ENCODE measurements at places on chromosomes 6 and 20.

- no peak for DNase-seq
Measured at GRCh38 chr6:138386897-138387296, 9.2 kb downstream of the SMIM28 start.

DNA sequence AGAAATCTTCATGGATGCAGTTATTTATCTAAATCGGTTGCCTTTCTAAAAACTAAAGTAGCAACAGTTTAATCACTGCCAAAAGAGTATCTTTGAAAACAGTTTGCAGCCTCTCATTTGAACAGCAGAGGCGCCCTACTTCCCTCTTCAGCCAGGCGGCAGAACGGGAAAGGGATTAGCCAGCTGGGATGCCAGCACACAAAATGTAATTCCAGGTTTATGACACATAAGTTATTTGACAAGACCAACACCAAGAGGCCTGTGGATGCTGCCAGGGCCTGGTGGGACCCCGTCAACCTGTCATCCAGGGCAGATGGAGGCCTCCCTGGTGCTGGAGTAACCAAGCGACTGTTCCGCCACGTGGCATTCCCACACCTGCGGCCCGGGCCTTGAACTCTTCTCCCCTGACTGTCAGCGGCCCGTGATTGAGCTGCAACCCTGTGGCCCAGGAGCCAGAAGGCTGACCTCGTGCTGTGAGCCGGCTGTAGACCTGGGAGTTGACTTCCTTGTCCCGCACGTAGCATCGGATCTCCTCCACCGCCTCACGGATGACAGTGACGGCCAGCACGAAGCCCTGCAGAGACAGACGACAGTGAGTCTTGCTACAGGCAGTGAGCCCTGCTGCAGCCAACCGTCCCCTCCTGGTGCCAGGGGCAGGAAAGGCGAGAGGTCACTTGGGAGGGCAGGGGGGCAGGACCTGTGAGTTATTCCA, 55.5 kb downstream of the ATP9A start:
- DNase-seq: no peak

DNA sequence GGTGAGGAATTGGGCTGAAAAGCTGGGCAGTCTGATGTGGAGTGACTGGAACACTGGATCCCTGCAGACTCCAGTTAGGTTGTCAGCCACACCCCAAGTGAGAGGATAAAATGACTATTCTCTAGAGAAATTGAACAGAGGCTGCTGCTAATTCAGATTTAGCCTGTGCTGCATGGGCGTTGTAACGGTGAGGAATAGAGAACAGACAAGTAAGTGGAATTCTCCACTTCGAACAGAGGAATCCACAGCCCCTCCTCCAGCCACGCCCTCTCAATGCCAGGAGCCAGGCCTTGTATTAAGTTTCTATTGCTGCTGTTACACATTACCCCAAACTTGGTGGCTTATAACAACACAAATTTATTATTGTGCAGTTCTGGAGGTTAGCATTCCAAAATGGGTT, 109.3 kb downstream of the CFAP61 start:
- DNase-seq: no peak

- no peak for DNase-seq
Measured at GRCh38 chr6:112086744-112087135, 542 bp downstream of the TUBE1 start.

DNA sequence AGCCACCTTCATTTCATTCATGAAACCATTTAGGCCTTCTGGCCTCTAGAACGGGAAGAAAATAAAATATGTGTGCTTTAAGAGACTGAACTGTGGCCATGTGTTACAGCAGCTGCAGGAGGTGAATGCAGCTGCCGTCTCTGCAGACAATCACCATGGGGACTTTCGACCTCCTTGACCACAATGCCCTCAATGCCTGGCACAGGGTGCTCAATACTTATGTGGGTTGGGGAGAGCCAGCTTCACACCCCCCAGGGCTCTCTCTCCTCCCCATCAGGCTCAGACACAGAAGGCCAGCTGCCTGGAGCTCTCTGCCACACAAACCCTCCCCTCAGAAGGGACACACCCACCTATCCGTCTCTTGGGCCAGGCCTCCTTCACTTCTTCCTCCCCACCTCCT, 43.5 kb downstream of the ANKRD60 start:
- DNase-seq: no peak

DNA sequence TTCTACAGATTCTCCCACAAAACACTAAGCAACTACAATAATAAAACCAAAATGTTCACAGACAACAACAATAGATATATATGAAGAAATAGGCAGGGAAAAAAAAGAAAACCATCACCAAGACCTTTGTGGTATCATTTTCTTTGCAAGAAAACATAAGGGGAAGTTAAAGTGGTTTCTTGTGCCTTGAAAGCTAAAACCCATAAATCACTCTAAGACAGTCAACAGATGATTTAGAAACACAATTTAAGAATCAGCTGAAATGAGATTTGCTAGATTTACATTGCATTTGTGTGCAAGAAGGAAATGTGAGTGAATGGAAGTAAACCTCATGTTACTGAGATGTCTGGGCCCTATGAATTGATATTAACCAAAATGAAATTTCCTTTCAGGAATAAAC, 1265.4 kb upstream of the GJE1 start:
- no peak for DNase-seq

GRCh38 chr20:10922506-10922905, 248.7 kb upstream of the JAG1 start:
- DNase-seq: no peak

DNA sequence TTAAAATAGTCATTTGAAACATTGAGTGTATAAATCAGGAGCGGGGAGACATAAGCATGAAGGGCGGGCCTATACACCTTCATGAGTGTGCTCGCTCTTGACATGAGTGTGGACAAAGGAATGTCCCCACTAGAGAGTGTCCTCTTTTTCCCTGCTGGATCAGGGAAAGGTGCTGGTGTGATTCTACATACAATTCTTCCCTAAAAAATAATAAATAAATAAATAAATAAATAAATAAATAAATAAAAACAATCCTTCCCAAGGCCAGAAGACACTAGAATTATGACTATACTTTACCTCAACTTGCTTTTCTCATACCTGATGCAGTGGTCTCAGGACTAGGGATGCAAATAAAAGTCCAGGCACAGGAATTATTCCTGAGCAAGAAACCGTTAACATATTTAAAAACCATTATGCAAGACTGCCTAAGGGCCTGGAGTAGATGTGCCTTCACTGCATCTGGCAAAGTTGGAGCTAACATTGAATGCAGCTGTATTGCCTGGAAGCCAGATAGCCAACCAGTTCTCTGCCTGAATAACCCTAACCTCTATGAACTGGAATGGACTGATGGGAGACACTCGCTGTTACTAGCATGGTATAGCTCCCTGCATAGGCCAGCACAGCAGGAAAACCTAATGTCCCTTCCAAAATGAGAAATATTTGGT, 37.5 kb upstream of the MICB start:
- no peak for DNase-seq

DNA sequence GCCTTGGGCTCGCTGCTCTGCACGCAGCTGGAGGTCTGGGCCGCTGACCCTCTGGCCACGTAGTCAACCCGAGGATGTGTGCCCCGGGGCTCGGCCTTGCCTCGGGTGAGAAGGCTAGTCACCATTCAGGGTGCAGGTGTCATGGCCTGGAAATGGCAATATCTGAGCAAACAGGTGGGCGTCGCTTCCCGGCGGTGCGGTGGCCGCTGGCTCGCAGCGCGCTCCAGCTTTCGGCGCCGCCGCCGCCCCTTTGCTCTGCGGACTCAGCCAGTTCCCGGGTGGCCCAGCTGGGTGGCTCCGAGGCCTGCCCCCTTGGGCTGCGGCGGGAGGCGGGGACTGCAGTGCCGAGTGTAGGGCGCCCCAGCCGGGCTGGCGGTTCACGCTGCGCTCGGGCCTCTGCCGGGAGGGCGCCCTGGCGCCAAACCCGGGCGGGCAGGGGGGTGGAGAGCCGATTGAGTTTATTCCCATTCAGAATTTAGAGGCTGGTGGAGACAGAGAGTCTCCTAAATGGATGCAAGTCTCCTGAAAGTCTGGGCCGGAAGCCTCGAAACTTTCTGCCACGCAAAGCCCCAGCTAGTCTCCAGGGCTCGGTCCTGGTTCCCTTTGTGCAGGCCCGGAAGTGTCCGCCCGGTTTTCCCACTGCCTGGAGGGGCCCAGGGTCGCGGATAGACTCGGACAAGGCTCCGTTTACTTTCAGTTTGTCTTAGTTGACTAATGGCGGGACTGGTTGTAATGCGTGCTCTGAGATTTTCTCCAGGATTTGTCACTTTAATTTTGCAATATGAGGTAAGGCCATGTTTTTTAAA, 11.3 kb upstream of the TFAP2A start:
- no peak for DNase-seq

DNA sequence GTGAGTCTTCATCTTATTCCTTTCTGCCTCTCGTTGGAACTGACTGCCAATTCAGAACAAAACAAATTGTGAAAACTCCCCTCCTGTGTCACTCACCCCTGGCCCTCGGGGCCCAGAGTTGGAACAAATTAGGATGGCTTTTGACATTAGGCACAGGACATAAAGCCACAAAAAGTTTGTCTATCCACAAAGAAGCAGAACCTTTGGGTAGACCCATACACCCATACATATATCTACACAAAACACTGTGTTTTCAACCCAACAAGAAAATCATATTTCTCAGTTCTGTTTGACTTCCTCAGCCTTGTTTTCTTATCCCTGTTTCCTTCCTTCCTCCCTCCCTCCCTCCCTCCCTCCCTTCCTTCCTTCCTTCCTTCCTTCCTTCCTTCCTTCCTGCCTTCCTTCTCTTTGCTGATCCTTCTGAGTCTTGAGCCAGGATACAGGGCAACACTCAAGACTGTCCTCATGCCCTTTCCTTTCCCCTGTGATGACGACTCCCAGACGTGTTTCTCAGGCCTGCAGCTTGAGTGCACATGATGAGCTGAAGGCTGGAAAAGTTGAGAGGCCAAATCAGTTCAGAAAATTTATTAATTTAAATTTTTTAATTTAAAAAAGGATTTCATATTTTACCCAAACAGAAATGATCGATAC, 41.7 kb upstream of the NKX2-2 start:
- DNase-seq: no peak

DNA sequence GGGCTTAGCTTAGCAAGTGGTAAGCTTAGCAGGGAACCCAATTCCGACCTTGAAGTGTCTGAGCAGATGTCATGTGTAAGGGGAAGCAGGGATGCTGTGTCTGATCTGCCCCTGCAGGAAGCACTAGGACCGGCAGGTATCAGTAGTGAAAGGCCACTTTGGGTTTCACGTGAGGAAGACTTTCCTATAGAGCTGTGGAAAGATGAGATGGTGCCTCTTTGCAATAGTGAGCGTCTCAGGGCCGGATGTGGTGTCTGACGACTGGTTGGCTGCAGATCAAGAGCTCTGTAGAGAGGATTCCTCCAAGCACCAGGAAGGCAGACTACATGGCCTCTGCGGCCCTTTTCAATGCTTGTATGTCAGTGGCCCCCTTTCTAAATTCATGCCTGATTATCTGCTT, 98.3 kb downstream of the TIAM2 start:
- DNase-seq: no peak

- DNase-seq: no peak
Measured at GRCh38 chr6:14476793-14477531, 359.4 kb downstream of the CD83 start.

GRCh38 chr6:21201187-21201586, 392.4 kb upstream of the SOX4 start:
- no peak for DNase-seq

GRCh38 chr20:61538183-61538942, 286.3 kb downstream of the CDH4 start:
- DNase-seq: no peak

- DNase-seq: no peak
Measured at GRCh38 chr20:1267161-1267560, 1.1 kb downstream of the SNPH start.

- no peak for DNase-seq
Measured at GRCh38 chr6:20866935-20867703, 332.9 kb downstream of the CDKAL1 start.

GRCh38 chr6:12813321-12813720, 96.8 kb downstream of the PHACTR1 start:
- DNase-seq: no peak

GRCh38 chr20:54119744-54120143, 49.4 kb upstream of the BCAS1 start:
- DNase-seq: no peak

DNA sequence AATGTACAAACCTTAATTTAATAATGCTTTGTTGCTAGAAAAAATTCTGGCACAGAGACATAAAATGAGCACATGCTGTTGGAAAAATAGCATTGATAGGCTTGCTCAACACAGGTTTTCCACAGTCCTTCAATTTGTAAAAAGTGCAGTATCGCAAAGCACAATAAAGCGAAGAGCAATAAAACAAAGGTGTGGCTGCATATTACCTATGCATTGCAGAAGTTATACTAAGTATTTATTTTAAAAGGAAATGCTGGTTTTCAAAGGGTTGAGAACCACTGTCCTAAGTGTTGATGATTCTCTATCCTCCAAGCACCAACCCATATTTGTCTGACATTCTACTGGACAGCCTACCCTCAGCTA, 54.1 kb upstream of the CAP2 start:
- no peak for DNase-seq

GRCh38 chr20:31896049-31896448, 25.6 kb downstream of the TTLL9 start:
- no peak for DNase-seq

- no peak for DNase-seq
Measured at GRCh38 chr6:16736856-16737775, 24.1 kb downstream of the ATXN1 start.

GRCh38 chr6:63149730-63150129, 61.5 kb upstream of the FKBP1C start:
- no peak for DNase-seq

DNA sequence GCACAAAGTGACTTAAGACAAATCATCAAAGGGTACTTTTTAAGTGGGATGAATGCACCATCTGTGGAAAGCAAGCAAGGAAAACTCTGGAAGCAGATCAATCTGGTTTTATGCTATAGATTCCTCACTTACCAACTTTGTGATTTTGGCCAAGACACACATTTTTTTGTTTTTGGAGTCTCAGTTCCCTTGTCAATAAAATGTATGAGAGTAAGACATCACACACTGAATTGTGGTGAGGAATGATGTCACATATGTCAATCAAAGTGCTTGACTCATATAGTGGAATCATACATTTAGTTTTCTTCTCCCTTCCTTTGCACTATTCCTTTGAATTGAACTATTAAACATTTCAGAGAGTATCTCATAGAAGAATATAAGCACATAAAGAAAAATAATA, 620.5 kb upstream of the CITED2 start:
- no peak for DNase-seq

- DNase-seq: no peak
Measured at GRCh38 chr6:27062755-27063154, 184.7 kb upstream of the PRSS16 start.

GRCh38 chr6:81906709-81907204, 154.3 kb upstream of the TENT5A start:
- DNase-seq: no peak

GRCh38 chr20:9230406-9230805, 161.5 kb downstream of the PLCB4 start:
- DNase-seq: no peak

DNA sequence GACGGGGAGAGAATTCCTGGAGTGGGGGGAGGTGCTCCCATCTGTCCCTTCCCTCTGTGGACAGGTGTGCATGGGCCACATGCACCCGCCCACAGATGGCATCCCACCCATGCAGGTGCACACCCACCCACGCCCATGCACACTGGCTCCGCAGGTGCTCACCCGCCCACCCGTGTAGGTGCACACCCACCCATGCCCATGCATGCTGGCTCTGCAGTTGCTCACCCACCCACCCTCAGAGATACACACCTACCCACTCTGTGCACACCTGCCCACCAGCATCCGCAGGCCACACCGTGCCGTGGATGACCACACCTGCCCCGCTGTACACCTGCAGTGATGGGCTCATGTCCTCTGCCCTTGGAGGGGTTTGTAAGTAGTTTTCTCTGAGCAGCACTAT, 132.0 kb downstream of the PHACTR3 start:
- no peak for DNase-seq
